ENCODE measurements at places on chromosomes 2 and 18.

GRCh38 chr2:109166811-109167210, 37.8 kb downstream of the SH3RF3 start:
- no peak for DNase-seq

DNA sequence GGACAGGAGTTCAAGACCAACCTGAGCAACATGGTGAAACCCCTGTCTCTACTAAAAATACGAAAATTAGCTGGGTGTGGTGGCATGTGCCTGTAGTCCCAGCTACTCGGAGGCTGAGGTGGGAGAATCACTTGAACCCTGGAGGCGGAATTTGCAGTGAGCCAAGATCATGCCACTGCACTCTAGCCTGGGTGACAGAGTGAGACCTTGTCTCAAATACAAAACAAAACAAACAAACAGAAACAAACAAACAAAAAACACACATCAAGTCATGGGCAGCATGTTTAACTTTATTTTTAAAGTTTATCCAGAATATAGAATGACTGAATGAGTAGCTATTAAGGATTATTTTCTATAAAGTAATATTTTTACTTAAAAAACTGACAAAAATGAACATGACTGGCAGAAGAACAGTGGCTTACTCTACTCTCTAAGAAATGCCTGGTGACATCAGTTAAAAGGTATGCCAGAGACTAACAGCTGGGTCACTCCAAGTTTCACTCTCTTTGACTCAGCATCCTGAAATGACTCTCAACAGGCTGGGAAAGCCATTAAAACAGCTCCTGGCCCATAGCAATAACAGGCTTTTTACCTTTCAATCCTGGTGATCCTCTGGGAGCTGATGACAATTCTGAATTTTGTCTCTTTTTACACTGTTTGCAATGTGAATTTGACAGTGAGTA, 281.6 kb upstream of the STON1 start:
- peak; percentile 90 for DNase-seq

DNA sequence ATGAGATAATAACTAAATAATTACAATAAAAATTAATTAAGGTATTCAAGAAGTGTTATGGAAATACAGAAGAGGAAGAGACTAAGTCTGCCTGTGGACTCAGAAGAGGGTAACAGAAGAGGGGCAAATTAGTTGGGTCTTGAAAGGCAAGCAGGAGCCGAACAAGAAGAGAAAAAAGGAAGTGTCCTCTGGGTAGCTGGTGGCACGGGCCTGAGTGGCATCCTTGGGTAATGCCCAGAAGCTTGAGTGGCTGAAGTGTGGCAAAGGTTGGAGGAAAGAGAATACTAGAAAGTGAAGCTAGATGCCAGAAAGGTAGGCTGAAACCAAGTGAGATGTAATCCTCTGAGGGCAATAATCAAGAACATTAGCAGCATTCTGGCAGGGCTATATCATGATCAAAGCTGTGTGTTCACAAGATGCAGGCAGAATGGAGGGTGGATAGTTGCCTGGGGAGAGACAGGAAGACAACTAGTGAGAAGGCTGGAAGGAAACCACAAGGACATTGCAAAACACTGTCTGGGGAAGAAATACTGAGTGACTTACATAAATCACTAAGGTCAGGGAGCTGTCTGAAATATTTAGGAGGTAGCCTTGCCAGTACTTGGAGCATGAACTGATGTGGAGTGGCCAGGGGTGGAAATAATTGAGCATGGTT, 16.2 kb downstream of the DOCK10 start:
- peak; percentile 56 for DNase-seq

DNA sequence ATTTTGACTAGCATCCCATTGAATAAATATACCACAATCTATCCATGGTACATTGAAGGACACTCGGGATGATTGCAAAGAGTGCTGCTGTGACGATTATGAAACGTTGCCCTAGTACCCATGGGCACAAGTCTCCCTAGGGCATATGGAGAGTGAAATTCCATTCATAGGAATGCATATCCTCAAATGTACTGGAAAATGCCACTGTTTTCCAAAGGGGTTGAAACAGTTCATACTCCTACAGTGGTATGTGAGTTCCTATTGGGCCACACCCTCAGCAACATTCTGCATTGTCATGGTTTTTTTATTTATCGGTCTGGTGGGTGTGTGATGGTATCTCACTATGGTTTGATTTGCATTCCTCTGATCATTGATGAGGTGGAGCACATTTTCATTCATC, 130.6 kb downstream of the TWIST2 start:
- DNase-seq, result peak; percentile 12

- DNase-seq, result no peak
Observed at GRCh38 chr18:3005462-3005861, 7.5 kb downstream of the LPIN2 start.
